ENCODE measurements at places on chromosomes 12 and 14. TPM values are rescaled to one million over a fixed set of nuclear protein-coding genes. Genes with fewer than 3 reads are reported as not detected.
A peak's percentile ranks its signal among the peaks of the same experiment; 100 is the strongest.

The MIS18BP1 gene
- 31.4 TPM for total RNA-seq

GRCh38 chr12:124646385-124647230, 79.2 kb upstream of the NCOR2 start:
- DNase-seq: no peak

DNA sequence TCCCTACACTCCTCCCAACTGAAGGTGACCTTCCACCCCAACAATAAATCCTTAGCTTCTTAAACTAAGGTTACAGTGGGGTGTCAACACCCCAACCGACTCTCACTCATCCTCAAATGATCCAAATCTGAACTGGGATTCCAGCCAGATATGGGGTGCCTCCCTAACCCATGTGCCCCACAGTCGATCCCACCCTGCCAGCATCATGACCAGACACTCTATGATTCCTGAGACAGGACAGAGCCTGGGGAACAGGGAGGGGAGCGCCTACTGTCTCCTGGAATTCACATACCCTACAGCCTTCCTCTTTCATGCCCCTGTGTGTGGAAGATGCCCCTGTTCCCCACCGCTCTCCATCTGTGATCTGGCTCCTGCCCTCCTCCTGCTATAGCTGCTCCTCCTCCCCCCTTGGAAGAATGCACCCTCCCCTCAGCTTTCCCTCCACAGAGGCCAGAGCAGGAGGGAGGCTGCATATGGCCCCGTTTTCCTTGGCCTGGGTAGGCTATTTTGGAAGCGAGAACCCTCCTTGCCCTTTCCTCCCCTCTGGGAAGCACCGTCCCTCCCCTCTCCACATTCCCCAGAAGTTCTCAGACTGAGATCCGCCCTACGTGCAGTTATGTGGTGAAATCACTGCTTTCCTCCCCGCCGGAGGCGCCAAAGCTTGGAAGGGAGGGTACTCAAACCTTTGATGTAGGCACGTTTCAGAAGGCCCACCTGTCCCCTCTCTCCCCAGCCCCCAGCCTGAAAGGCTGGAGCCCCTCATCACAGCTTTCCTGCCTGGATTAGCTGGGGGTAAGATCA, 48.0 kb downstream of the SMUG1 start:
- peak; percentile 74 for DNase-seq

GRCh38 chr14:59238216-59238615, 49.7 kb downstream of the DAAM1 start:
- DNase-seq: no peak

- DNase-seq: peak; percentile 64
Observed at GRCh38 chr12:85821759-85822158, 14.4 kb downstream of the RASSF9 start.

- DNase-seq: no peak
Observed at GRCh38 chr14:48304729-48305128, 629.3 kb upstream of the MDGA2 start.

The LHX5 gene
- total RNA-seq: 0.30 TPM

DNA sequence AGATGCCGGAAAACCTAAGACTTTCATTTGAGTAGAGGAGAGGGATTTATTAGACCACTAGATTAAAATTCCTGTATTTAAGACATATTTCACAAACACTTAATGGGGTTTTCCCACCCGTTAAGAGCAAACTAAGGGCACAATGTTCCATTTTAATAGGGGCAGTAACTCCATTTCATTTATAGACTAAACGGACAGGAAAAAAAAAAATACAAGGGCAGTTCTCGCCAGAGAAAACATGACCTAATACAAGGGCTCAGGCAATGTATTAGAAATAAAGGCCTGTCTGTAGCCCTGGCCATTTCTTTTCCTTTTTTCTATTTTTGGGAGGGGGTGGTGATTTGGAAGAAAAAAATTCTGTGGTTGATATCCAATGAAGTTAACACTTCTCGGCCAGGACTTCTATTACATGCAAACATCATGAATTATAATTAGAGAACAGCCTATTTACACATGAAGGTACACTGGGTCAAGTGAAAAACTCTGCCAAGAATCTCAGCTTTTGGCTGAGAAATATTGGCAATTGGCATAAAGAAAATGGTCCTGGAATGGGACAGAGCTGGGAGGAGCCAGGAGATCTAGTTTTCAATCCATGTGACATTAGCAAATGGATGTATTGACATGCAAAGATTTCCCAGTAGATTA, 641.1 kb upstream of the TBX3 start:
- no peak for DNase-seq

The HOXC13 gene
- 7.3 TPM for total RNA-seq

The C12orf43 gene
- 22.1 TPM for total RNA-seq

The RAD51AP1 gene
- 87.4 TPM for total RNA-seq

The SCNN1A gene
- total RNA-seq: 53.5 TPM

DNA sequence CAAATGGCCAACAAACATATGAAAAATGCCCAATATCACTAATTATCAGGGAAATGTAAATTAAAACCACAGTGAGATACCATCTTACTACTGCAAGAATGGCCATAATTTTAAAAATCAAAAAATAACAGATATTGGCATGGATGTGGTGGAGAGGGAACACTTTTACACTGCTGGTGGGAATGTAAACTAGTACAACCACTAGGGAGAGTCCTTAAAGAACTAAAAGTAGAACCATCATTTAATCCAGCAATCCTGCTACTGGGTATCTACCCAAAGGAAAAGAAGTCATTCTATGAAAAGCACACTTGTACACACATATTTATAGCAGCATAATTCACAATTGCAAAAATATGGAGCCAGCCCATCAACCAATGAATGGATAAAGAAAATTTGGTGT, 459.7 kb downstream of the GXYLT1 start:
- DNase-seq: peak; percentile 46

The RD3L gene
- not detected for total RNA-seq

- no peak for DNase-seq
Observed at GRCh38 chr12:72236071-72236705, 36.0 kb upstream of the TRHDE start.

DNA sequence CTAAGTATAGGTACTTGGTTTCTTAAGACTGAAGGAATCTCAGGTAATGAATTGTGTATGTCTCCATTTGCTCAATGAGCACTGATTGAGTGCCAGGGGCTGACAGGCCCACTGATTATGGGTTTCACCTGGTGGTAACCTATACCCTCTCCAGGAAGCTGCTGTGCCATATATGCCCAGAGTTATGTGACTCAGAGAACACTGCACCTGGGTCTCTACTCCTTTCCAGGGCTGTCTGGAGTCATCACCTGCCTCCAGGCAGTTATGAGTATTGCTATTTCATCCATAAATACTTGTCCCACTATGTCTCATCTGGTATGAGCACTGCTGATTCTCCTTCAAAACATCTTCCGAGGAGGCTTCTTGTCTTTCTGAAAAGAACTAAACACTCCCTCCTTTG, 692.9 kb downstream of the BCL11B start:
- no peak for DNase-seq

The NRXN3 gene
- 15.9 TPM for total RNA-seq

DNA sequence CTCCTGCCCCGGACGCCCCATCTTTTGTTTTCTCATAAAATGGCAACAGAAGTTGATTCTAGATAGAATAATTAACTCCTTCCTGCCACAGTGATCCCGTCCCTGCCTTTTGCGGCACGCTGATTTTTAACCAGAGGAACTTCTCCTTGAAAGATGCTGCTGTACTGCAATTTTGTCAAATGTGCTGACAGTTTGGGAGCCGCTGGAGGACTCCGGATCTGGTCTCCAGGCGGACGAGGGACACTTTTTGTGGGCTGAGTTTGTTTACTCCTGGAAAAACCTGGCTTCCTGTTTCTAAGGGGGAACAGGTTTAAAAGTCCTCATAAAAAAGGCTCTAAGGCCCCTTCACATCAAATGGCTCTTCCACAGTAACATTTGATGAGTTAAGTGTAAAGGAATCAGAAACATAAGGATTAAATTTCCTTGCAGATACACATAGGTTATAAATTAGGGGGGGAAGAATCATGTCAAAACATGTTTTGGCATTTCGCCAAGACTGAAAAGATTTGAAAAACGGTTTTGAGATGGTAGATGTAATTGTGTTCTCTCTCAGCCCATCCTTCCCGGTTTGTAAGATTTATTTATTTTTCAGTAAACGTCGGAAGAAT, 15.5 kb downstream of the FZD10 start:
- no peak for DNase-seq

The C14orf132 gene
- 0.05 TPM for total RNA-seq

- no peak for DNase-seq
Observed at GRCh38 chr14:95303552-95303951, 16.2 kb downstream of the CLMN start.

DNA sequence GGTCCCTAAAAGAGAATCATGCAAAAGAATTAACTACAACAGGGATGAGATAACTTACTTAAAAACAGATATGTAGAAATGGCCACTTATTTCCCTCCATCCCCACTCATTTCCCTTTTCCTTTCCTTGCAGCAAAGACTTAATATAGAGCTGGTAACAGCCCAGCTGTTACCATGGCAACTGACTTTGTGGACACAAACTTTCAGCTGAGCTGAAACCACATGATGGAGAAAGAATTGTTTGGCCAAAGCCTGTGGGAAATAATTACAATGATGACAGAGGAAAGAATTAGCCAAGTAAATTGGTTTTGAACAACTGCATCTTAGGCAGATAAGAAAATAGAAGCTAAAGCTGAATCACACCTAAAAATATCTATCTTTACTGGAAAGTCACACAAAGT, 364.9 kb downstream of the GALC start:
- no peak for DNase-seq

DNA sequence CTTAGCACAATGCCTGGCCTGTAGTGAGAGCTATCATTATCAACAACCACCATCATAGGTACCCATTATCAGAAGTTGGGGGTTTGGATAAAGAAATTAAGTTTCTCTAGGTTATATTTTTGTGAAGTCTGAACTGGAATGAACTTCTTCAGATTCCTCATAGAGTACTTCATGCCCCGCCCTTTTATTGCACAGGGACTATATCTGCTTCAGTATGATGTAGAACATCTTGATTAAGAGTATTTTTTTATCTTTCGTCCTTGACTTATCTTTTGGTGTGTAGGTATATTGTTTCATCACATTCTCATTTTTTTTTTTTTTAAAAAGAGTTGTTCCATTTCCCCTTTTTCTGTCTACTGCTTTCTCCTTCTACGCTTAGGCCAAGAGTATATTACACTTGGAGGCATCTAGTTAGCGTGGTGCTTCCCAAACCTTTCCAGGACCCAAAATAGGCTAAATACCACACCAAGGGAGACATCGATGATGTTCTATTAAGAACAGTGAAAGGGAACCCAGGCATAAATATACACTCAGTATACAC, 467.5 kb downstream of the ZFP36L1 start:
- DNase-seq: no peak

The FOXG1 gene
- not detected for total RNA-seq

DNA sequence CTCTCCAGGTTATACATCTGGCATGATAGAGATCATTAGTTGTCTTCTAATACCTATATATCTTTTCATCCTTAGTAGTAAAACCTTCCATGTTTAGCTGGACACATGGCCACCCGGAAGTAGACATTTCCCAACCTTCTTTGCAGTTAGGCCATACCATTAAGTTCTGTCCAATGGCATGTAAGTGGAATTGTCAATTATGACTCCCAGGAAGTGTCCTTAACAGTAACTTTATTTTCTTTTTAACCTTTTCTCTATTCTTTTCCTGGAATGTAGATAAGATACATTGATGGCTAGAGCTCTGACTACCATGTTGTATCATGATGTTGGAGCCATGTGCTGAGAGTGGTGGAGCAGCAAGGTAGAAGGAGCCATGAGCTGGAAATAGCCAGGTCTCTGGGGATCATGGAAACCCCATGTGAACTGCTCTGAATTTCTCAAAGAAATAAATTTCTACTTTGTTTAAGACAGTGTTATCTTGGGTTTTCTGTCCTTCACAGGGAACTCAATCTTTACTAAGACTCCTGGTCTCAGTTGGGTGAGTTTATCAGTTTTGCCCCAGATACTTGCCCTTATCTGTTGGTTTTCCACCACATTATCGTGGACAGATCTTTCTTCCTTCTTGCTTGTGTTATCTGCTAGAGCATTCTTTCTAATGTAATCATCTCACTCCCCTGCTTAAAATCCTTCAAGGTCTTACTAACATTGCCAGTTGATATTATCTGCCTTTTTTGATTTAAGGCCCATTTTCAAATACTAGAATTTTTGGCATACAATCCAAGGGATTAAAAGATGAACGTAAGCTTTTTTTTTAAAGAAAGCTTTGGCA, 5.1 kb upstream of the LTA4H start:
- DNase-seq: no peak

GRCh38 chr14:95463171-95463901, 53.1 kb downstream of the SYNE3 start:
- DNase-seq: no peak

- no peak for DNase-seq
Observed at GRCh38 chr12:27814411-27814810, 34.4 kb upstream of the MANSC4 start.

GRCh38 chr12:75137896-75138295, 71.7 kb downstream of the KCNC2 start:
- DNase-seq: no peak

DNA sequence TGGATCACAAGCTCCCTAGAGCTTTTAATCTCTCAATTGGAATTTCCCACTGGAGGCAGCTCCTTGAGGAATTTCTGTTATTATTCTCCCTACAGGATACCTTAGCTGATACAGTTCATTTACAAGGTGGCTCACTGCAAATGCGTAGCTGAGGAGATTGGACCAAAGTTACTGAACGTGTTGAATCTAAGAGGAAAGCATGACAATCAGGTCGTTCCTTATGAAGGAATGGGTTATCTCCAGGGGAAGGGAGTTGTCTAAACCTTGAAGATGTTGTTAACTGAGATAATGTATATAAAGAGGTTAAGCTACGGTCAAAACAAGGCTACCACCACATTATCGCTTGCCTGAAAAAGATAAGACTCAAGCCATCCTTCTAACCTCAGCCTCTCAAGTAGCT, 105.8 kb upstream of the TBX3 start:
- no peak for DNase-seq

DNA sequence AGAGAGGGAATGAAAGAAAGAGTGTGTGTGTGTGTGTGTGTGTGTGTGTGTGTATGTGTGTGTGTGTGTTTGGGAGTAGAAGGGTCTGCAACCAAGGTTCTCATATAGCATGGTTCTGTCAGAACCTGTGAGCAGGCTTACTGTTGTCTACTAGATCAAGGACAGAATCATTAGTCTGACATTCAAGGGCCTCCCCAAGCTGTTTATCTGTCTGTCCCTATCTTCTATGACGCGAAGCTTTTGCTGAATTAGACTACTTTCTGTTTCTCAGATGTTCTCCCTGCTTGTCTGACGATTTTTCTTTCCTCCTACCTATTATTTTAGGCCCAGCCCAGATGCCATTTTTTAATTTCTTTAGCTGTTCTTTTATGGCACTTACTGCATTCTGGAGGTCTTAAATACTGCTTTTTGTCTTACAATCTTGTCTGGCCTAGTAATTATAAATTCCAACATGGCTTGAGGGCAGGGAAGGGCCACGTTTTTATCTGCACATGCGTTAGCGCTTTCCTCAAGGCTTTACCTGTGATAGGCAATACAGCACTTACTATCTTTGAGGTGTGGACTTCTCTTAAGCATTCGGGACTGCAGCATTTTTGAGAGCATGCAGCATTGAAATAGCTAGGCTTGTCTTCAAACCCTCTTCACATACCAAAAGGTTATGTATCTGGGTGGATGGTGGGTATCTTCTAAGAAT, 150.2 kb downstream of the TTLL5 start:
- no peak for DNase-seq

The OAS1 gene
- total RNA-seq: 14.2 TPM
